ENCODE measurements at places on chromosomes 7 and 10.

- no peak for DNase-seq
These were observed 99.1 kb downstream of the SND1 start for GRCh38 chr7:127751062-127751461.

DNA sequence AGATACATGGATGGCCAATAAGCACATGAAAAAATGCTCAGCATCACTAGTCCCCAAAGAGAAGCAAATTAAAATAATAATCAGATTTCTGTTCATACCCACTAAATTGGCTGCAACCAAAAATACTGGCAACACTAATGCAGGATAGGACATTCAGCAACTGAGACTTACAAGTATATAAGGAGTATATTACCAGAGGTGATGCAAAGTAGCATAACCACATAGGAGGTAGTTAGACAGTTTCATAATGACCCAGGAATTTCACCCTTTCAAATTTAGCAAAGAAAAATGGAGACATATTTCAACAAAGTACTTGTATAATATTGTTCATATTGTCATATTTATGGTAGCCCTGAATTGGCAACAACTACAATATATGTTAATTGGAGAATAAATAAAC is 727.8 kb downstream of the GRID1 start:
- no peak for DNase-seq

- no peak for DNase-seq
These were observed 495 bp downstream of the EIF3B start for GRCh38 chr7:2354939-2355704.

- no peak for DNase-seq
These were observed 69.7 kb upstream of the CAMK2B start for GRCh38 chr7:44395067-44395466.

DNA sequence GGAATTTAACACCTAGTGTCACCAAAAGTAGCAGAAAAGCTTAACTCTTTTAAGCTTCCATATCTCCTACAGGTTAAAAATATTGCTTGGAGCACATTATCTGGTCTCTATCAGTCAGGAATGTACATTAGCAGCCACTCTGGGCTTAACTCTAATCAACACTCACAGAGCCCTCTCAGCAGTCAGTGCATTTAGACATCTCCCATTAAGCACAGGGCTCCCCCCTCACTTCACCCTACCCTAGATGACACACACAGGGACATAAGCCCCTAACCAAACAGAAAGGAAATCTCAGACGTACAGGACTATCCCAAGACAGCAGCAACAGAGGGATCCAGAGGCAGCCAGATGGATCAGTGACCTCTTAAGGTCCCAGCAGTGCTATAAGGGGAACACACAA is 26.4 kb downstream of the FBXW4 start:
- no peak for DNase-seq

GRCh38 chr10:118633786-118634185 is 38.3 kb upstream of the PRLHR start:
- DNase-seq: no peak

- no peak for DNase-seq
These were observed 671 bp upstream of the CHST3 start for GRCh38 chr10:71963351-71964097.

- no peak for DNase-seq
These were observed 14.3 kb downstream of the PRF1 start for GRCh38 chr10:70588255-70588654.

- DNase-seq: no peak
These were observed 56.3 kb upstream of the YAE1 start for GRCh38 chr7:39509912-39510311.

GRCh38 chr10:95795602-95796001 is 39.6 kb downstream of the ENTPD1 start:
- no peak for DNase-seq

DNA sequence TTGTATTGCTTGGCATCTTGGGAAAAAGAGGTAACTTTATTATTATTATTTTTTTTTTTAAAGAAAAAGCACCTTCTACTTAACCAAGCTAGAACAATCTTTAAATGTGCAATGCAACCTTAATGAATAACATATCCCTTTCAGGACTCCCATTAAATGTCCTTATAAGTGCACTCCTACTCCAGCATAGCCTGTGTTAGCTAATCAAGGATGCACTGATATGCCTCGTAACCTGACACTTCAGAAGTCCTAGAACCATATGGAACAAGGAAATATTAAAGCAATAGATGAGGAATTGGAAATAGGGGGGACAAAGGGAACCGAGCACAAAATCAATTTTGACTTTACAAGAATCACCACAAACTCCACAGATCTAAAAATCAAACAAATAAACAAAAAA is 522.4 kb downstream of the PARD3 start:
- DNase-seq: no peak

DNA sequence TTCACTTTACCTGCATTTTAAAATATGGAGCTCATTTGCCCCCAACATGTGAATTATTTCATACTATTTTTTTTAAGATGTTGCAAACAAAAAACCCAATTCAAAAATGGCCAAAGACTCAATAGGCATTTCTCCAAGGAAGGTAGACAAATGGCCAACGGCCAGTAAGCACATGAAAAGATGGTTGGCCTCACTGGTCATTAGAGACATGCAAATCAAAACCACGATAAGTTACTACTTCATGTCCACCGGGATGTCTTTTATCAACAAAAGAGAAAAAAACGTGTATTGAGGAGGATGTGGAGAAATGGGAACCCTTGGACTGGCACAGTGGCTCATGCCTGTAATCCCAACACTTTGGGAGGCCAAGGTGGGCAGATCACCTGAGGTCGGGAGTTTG is 3.4 kb upstream of the CTBP2 start:
- DNase-seq: no peak

- DNase-seq: no peak
These were observed 186.0 kb downstream of the SEMA3D start for GRCh38 chr7:85000735-85001350.

GRCh38 chr7:151769188-151769821 is 107.6 kb downstream of the PRKAG2 start:
- DNase-seq: no peak

DNA sequence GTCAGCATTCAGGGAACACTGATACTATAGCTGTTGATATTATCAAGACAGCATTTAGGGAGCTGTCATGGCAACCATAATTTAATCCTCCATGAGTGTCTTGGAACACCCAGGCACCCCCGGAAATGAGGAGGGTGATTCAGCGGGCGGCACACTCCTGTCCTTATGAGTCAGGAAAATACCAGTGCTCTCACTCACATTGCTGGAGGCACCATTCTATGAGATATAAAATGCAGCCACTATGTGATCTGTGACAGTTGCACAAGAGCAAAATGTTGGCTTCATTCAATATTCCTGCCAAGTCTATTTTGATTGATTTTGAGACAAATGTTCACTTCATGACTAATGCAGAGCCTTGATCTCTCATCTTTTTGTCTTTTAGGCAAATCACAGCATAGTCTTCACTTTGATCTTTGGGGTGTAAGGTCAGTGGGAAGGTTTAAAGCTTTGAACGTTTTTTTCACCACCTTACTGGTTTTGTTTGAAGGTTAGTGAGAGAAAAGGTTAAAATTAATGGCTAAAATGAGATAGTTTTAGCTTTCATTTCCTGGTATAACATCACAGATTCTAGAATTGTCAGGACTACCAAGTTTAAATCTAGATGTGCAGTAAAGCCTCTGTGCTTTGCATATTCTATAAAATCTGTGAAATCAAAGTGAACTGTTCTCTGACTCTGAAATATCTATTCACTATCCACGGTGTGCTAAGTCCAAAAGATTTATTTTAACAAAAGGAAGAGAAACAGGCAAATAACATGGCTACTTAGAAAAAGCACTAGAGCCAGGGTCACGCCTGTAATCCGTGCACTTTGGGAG is 12.4 kb upstream of the ARHGAP12 start:
- no peak for DNase-seq

GRCh38 chr7:17275749-17276671 is 22.4 kb upstream of the AHR start:
- no peak for DNase-seq

- DNase-seq: no peak
These were observed 13.0 kb downstream of the POLL start for GRCh38 chr10:101575091-101575490.

DNA sequence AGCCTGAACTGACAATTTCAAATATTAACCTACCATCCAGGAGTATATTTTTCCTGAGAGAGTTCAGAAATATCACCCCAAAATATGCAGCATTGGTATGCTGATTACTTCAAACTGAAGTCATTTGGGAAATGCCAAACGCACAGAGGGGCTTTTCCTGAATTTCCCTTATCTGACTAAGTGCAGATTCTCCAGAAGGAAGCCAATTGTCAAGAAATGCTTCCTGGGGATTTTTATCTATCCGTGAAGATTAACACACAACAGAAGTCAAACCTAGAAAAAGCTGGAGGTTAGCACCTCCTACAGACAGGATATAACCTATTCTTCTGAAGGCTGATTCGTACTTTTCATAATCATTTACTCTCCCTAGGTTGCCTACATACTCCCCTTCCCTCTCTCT is 91.0 kb downstream of the AKR1D1 start:
- no peak for DNase-seq

- DNase-seq: no peak
These were observed at the start of gene PKD1L1 for GRCh38 chr7:47948141-47948790. Gene PKD1L1 (minus strand): TSS chr7:47948466. CDS start chr7:47948440, 26 bp downstream.

GRCh38 chr10:94205396-94205831 is 157.3 kb downstream of the NOC3L start:
- no peak for DNase-seq

DNA sequence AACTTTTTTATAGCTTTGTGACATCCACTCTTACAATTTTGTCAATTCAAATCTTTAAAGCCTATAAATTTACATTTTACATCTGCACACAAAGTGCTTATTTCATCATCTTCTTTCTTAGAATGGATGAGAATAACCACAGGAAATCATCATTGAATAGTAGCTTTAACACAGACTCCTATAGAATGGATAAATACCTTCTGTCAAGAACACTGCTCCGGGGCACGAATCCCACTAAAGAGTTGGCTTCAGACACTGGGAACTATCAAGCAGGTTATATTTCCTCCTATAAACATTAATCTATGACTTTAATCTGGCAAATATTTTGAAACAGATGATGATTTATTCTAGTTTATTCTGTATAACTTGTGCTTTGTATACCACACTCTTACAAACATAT is 269.7 kb upstream of the TPK1 start:
- DNase-seq: no peak

DNA sequence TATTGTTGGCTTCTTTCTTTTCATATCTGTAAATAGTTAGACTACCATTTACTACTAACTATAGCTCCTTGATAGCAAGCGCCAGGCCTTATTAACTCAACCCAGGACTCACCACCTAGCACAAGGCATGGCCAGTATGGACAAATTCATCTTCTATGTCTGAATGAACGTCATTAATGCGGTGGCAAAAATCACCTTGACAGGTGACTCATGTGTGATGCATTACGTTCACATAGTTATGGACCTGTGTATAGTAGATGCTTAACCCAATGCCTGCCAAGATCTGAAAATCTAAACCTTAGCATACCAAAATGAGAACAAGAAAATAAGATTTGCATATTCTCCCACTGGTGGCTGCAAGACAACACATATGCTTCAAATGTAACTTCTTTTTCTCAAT is 300.8 kb downstream of the PARD3 start:
- no peak for DNase-seq

DNA sequence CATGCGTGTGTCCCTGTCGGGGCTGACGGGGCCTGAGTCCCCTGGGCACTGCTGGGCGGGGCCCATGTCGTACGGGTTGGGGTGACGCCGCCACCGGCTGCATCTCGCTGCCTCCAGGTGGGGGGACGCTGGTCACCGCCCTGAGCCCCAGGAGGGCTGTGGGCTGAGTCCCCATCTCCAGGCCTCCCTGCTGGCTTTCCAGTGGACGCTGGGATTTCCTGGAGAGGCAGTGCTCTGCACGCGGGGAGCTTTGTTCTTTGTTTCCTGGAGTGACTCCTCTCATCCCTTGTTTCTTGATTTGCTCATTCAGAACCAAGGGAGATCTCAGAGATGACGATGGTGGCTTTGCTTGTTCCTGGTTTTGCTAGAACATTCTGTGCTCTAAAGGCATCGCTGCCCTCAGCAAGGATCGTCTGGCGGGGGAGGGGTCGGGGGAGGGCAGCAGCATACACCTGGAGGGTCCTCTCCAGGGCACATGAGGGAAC is 21.0 kb downstream of the PWWP2B start:
- DNase-seq: no peak

GRCh38 chr7:70599446-70600190 is 532.3 kb upstream of the GALNT17 start:
- no peak for DNase-seq

GRCh38 chr7:92517631-92518030 is 10.7 kb downstream of the PEX1 start:
- DNase-seq: no peak

- no peak for DNase-seq
These were observed 1.3 kb downstream of the ARHGAP22 start for GRCh38 chr10:48603421-48604038.

- DNase-seq: no peak
These were observed 15.4 kb downstream of the SEC24C start for GRCh38 chr10:73759512-73760115.

DNA sequence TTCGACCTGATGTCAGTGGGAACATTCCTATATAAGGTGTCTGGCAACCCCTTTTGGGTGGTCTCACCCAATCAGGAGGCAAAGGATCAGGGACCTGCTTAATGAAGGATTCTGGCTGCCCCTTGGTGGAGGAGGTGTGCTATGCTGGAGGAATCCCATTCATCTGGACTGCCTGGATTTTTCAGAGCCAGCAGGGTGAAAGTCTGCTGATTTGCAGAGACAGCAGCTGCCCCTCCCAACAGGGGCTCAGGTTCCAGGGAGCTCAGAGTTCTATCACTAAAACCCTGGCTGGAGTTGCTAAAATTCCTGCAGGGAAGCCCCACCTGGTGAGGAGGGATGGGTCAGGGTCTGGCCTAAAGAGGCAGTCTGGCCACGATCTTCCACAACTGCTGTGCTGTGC is 398.5 kb upstream of the CNTNAP2 start:
- DNase-seq: no peak

- no peak for DNase-seq
These were observed 143.8 kb downstream of the TES start for GRCh38 chr7:116354171-116354545.

DNA sequence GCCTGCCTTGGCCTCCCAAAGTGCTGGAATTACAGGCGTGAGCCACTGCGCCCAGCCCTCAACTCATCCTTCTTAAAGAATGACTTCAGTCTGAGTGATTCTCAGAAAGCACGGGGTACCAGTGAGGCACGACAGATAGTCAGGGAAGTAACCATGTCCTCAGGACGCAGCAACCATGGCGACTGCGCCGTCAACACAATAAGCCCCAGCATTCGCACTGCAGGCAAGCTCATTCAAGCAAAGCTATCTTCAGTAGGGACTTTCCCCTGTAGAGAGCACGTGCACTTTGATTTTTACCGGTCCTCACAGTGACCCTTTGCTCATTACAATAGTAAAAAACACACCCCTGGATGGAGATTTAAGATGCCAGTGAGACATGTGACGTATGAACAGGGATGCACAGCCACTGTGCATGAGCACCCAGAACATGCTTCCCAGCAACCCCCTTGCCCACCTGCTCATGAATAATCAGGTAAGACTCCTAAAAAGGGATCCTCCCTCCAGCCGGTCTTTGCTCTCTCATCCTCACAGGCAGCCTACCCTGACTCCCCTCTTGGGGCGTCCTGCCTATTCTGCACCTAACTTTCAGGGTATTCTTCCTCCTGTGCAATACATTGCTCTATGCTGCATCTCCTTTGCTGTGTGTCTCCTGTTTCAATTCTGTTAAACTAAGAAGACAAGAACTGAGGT is 9.1 kb downstream of the WDR86 start:
- no peak for DNase-seq
